ENCODE measurements at places on chromosomes 2 and 18.
A peak's percentile ranks its signal among the peaks of the same experiment; 100 is the strongest.

- no peak for DNase-seq
Measured at GRCh38 chr2:218196974-218197373, 20.0 kb upstream of the ARPC2 start.

GRCh38 chr2:220277445-220277975 lies 650.1 kb downstream of the SLC4A3 start:
- DNase-seq = peak; percentile 82

DNA sequence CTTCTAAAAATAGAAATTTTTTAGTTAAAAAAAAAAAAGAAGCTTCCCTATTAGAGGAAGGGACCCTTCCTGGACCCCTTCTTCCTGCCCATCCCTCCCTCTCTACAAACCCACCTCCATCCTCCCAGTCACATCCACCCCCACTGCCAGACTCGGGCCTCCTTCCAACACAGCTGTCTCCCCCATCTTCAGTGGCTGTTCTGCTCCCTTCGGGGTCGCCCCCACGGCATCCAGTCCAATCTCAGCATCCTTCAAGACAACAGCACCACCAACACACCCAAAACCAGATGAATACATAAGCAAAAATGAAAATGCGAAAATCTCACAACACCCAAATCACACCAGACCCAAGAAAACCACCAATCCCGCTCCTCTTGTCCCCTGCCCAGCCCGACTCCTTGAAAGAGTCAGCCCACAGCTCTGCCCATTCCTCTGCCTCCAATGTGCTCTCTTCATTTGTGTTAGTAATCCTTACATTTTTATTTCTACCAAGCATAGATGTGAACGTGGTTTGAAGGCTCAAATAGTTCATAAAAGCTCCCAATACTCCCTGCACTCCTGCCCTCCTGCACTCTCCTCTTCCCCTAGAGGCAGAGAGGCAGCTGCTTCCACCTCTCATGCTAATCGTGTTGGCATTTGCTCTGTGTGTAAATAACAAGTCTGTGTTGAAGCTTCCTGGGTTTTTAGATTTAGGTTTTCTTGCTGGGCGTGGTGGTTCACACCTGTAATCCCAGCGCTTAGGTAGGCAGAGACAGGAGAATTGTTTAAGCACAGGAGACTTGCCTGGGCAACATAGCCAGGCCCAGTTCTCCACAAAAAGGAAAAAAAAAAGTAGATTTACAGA lies 37.0 kb downstream of the MAL start:
- no peak for DNase-seq

- no peak for DNase-seq
Measured at GRCh38 chr2:118833716-118834439, 13.6 kb downstream of the EN1 start.

GRCh38 chr18:79770826-79771225 lies 26.9 kb upstream of the KCNG2 start:
- DNase-seq = no peak

GRCh38 chr2:63589148-63589958 lies 590 bp downstream of the MDH1 start:
- DNase-seq = peak; percentile 6

- DNase-seq = peak; percentile 26
Measured at GRCh38 chr2:181430406-181431118, 26.6 kb upstream of the ITGA4 start.

GRCh38 chr2:43052204-43052943 lies 174.0 kb downstream of the ZFP36L2 start:
- DNase-seq = no peak

DNA sequence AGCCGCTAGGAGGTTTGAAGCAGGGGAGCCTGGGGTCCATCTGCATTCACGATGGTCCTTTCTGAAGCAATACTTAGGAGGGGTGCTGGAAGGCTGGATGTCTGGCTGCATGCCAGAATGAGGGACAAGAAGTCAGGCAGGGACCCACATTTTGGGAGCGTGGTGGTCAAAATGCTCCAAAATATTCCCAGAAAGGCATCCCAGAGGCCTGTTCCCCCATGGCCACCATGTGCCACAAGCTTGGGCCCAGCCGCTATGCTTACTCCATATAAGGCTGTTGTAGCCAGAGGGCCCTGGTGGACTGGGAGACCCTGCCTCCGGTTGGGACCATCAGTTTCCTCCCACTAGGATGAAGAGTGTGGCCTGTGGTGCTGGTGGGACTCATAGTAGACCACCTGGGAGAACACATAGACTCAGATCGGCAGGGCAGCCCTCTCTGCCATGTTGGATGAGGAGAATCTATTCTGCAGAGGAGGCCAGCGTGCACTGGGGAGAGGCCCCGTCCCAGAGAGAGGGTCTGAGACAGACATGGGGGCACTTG lies 3.6 kb upstream of the PROM2 start:
- no peak for DNase-seq

DNA sequence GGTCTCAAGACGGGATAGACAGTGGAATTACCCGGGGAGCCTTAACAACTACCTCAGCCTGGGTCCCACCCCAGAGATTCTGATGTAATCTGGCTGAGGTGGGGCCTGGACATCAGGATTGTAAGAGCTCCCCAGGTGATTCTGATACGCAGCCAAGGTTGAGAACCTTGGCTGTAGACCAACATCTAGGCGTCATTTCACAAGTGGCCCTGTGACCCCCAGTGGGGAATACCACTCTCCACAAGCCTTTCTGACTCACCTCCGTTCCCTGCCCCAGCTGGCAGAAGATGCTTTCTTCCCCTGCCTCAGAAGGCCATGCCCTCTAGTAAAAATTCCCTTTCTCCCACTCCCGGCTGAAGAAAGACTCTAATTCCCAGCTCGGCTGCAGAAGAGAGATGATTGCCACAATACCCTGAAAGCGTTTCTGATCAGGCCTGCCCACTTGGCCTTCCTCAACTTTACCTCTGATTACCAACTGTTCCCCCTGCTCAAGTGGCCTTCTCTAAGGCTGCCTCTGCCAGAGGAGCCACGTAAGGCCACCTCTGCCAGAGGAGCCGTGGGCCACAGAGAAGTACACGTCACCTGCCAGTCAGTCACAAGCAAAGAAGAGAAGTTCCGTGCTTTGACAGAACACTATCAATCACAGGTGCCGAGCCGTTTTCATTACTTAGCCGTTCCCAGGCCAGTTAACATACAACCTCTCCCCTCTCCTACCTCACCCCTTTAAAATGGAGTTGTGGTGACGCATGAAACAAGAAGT lies 116.8 kb upstream of the PKDCC start:
- DNase-seq = peak; percentile 84

- DNase-seq = no peak
Measured at GRCh38 chr18:69897397-69898108, 50.1 kb downstream of the CD226 start.

GRCh38 chr2:99256677-99257076 lies 1.2 kb upstream of the LYG2 start:
- no peak for DNase-seq

DNA sequence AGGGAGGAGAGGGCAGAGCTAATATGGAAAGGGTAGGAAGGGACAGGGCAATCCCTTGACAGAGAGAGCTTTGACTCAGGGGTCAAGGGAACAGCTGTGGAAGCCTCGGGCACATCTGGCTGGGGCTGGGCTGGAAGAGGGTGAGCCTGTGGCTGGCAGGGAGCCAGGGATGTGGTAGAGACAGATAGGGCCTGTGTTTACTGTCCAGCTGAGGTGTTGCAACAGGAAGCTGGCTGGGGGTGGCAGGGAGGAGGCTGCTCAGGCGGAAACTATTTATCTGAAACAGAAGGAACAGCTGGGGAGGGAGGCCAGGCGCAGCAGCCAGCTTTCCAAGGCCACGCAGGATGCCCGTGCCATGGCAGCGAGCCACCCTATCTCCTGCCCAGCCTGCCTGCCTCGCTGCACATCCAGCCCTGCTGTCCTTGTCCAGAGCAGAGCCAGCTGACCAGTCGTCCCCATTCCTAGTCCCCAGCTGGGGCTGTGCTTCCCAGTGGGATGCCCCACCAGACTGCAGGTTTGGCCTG lies 264.7 kb downstream of the CYP26B1 start:
- peak; percentile 94 for DNase-seq

DNA sequence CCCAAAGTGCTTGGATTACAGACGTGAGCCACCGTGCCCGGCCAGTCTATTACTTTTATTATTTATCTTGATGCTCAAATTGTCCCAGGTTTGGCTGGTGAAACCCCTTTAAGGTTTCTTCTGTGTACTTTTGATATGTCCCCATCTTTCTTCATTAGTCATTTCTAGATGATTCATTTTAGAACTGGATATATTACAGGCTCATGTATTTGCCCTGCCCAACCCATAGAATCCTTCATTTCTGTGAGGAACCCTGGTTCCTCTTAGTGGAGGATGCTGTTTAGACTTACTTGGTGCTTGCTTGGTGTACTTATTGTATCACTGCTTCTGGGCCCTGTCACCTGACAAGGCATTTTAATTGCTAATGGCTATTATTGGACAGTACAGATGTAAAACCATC lies 40.1 kb downstream of the KCMF1 start:
- no peak for DNase-seq

GRCh38 chr2:211055438-211055837 lies 499.0 kb downstream of the CPS1 start:
- peak; percentile 2 for DNase-seq

DNA sequence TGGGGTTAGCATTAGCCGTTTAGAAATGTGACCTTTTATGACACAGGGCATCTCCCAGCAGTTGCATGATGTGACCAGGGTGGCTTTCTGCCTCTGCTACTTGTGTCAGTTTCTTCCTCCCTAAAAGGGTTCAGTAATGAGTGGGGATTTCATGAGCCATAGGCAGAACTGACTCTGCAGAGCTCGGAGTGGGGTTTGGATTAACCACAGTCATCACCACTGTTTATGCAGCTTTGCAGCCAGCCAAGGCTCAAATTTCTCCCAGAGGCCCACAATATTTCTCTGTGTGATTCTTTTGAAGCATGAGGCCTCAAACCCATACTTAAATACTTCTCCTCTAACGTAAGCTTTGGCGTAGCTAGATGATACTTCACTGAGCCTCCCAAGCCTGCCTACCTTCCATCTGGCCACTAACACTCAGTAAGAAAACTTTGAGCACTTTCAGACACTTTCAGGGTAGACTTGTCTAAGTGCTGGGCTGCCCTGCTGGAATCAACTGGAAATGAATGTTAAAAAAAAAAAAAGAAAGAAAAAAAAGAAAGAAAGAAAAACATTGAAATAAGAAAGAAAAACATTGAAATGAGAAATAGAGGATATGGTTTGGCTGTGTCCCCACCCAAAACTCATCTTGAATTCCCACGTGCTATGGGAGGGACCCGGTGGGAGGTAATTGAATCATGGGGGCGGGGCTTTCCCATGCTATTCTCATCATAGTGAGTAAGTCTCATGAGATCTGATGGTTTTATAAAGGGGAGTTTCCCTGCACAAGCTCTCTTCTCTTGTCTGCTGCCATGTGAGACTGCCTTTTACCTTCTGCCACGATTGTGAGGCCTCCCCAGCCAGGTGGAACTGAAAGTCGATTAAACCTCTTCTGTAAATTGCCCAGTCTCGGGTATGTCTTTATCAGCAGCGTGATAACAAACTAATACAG lies 11.5 kb upstream of the LAPTM4A start:
- peak; percentile 74 for DNase-seq

DNA sequence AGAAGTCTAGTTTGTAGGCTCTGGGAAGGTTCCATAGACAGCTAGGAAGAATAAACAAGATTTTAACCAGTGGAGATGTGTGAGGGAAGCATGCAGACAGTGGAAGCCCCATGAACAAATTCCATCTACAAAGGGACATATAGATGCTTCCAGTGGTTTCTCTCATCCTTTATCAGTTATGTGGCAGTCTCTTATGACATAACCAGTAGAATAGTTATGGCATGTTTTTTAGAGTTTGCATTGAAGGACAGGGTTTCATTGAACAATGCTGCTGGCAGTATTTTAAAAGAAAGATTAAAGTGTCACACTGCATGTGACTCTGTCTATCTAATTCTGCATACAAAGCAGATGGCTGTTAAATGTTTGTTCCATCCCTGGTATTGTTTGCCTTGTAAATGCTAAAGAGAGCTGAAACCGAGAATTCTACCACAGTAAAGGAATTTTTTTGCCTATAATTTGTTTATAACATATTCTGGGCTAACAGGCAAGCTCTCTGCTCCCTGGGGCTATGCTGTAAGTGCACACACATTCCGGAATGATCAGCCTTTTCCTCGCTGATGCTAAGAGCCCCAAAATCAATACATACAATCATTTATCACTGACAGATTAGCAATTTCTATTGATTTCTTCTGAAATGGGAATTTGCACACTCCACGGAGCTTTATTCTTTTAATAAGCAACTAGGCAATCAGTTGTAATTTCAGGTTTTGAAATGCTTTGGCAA lies 76.8 kb upstream of the PELI1 start:
- no peak for DNase-seq

DNA sequence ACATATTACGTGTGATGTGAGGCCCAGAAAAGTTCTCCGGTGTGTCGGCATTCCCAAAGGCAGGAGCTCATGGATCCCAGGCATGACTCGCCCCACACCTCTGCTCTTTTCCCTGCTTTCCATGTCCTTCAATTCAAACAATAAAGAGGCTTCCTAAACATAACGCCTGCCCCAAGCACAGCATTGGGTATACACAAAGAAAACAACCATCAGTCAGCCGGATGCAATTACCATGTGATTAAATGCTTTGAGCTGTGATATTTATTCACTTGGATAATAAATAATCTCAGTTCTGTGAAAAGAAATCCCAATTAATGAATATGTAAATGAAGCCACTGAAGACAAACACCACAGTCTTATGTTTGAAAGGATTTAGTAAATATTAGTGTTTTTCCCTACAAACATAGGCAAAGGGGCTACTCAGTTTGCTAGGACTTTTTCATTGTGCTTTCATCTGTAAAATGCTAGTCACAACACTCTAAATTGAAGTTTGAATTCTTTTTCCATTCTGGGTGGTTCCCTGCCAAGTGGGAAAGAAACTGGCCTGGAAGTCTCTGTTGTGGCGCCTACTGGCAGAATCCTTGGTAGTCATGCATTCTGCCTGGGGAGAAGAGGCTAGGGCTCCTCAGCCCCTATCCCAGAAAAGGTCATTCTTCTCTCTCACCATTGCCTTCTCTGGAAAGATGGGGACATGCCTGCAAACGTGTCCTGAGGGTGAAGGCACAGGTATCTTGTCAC lies 144.7 kb downstream of the COL6A3 start:
- no peak for DNase-seq

DNA sequence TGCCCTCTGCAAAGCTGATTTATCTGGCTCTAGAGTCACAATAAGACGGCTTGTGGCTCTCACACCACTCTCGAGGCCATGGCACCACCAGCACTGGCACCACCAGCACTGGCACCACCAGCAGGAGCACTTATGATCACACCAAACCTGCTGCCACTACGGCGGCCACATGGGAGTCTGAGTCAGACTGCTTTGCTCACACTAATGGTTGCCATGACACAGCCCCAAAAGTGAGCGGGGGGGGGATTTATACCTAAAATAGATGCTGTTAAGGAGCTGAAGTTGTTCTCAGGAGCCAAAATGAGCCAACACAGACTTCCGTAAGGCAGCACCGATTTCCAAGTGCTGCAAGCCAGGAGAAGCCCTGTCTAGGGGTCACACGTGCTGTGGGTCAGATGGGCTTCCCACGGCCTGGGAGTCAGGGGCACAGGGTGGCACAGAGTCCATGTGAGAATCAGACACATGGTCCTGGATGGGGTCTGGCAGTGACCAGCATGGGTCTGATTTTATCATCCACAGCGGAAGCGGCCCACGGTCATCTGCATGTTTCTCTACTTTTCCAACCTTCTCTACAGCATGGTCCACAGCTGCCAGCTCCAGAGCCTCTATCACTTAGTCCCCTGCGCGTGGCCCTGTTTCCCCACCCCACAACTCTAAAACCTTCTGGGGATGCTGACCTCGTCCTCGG lies 16.7 kb downstream of the DNMT3A start:
- DNase-seq = peak; percentile 39

All from EL (cell line).